ENCODE measurements at places on chromosomes 2 and 18.

- peak; percentile 83 for DNase-seq
Measured at GRCh38 chr2:112794131-112794733, 9.9 kb upstream of the IL1A start.

GRCh38 chr2:36477746-36478145, 120.2 kb downstream of the FEZ2 start:
- peak; percentile 42 for DNase-seq

GRCh38 chr2:234722176-234722575, 225.3 kb upstream of the ARL4C start:
- no peak for DNase-seq

GRCh38 chr2:215493376-215493775, 57.5 kb upstream of the FN1 start:
- no peak for DNase-seq

GRCh38 chr2:159968279-159968900, 94.0 kb downstream of the PLA2R1 start:
- DNase-seq: peak; percentile 47
